ENCODE measurements at places on chromosomes 12 and 14.

DNA sequence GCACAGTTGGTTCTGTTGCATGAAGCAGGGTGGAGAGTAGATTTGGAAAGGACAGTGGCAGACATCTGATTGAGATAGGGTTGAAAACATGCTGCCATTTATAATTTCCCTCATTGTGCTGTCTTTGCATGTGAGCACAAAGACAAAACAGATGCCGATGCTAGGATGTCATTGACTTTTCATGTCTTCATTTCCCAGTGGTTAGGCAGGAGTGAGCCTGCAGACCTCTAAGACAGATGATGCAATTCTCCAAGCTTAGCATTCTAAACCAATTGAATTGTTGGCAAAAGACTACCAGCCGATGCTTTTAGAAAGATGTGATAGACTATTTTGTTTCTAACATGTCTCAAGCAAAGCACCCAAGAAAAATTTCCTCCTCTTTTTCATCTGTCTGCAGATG lies 37.1 kb upstream of the PELI2 start:
- no peak for DNase-seq

GRCh38 chr12:91567100-91567485 lies 384.5 kb upstream of the DCN start:
- DNase-seq = no peak

GRCh38 chr14:20789230-20789813 lies 8.3 kb downstream of the RNASE6 start:
- DNase-seq = no peak

- DNase-seq = no peak
Observed at GRCh38 chr12:84772281-84772680, 140.3 kb downstream of the SLC6A15 start.

- no peak for DNase-seq
Observed at GRCh38 chr14:26026384-26026783, 571.4 kb downstream of the NOVA1 start.

Measured in HepG2 (cell line).